ENCODE measurements at places on chromosomes 5 and 9. TPM values are rescaled to one million over a fixed set of nuclear protein-coding genes. Genes with fewer than 3 reads are reported as not detected.

Gene CTSV
- total RNA-seq, result not detected

DNA sequence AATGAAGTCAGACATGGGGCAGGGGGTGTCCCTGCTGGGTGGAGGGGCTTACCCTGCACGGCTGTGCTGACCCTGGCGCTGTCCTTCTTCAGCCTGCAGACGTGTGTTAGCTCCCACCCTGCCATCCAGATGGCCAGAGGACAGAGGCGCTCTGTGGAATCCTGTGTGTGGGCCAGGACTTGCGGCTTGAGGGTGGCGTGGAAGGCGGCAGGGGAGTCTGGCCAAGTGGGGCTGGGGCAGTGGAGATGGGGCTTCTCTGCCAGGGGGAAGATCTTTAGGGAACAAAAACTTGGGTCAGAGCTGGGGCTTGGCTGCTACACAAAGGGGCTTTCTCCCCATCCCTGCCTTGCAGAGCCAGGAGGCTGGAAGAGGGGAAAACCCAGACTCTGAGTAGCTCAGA, 46.5 kb upstream of the SYNPO start:
- DNase-seq, result no peak

- DNase-seq, result no peak
Measured at GRCh38 chr9:124290053-124290591, 32.4 kb downstream of the NEK6 start.

GRCh38 chr5:157915638-157916037, 56.7 kb upstream of the CLINT1 start:
- no peak for DNase-seq

- no peak for DNase-seq
Measured at GRCh38 chr5:1035421-1036405, 27.1 kb downstream of the NKD2 start.

- DNase-seq, result no peak
Measured at GRCh38 chr5:149860801-149861322, 83.7 kb downstream of the PDE6A start.

- DNase-seq, result no peak
Measured at GRCh38 chr5:87048156-87048555, 219.5 kb upstream of the RASA1 start.

Data from T-helper 17 cell (primary cell).